ENCODE measurements at places on chromosomes 12 and 14. TPM values are rescaled to one million over a fixed set of nuclear protein-coding genes. Genes with fewer than 3 reads are reported as not detected.

Gene FLRT2
- 56.8 TPM for total RNA-seq

Gene CLEC1B
- total RNA-seq: not detected

Gene CELA1
- not detected for total RNA-seq

Gene ARHGAP9
- 0.25 TPM for total RNA-seq

Gene PLEKHG3
- total RNA-seq: 7.1 TPM

Gene EID3
- total RNA-seq: 3.2 TPM

Gene KCNC2
- total RNA-seq: 16.5 TPM

Gene CLEC2D
- 9.1 TPM for total RNA-seq

Gene FRMD6
- total RNA-seq: 10.1 TPM

Gene IL23A
- total RNA-seq: not detected

Gene CYP27B1
- 0.25 TPM for total RNA-seq

Gene HSPB8
- total RNA-seq: 1.2 TPM

Gene TEX22
- total RNA-seq: 0.25 TPM

Gene FAIM2
- 24.6 TPM for total RNA-seq

Gene NUBPL
- 15.2 TPM for total RNA-seq

Gene TMCC3
- 11.8 TPM for total RNA-seq

Gene HOXC4
- total RNA-seq: not detected
